ENCODE measurements at places on chromosomes 3 and 15.

- DNase-seq: no peak
Observed at GRCh38 chr15:72809329-72809728, 25.8 kb upstream of the ADPGK start.

GRCh38 chr3:25437953-25438352, 9.9 kb downstream of the RARB start:
- DNase-seq: no peak

- no peak for DNase-seq
Observed at GRCh38 chr3:104635872-104636580, 730.7 kb upstream of the ALCAM start.

GRCh38 chr15:91965501-91966193, 112.1 kb downstream of the SLCO3A1 start:
- DNase-seq: no peak

DNA sequence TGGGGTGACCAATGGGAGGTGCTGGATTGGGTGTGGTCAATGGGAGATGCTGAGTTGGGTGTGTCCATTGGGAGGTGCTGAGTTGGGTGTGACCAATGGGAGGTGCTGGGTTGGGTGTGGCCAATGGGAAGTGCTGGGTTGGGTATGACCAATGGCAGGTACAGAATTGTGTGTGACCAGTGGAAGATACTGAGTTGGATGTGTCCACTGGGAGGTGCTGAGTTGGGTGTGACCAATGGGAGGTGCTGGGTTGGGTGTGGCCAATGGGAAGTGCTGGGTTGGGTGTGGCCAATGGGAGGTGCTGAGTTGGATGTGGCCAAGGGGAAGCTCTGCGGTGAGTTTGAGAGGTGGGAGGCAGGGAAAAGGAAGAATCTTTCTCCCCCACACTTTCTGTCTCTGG, 250.0 kb upstream of the PROK2 start:
- no peak for DNase-seq

DNA sequence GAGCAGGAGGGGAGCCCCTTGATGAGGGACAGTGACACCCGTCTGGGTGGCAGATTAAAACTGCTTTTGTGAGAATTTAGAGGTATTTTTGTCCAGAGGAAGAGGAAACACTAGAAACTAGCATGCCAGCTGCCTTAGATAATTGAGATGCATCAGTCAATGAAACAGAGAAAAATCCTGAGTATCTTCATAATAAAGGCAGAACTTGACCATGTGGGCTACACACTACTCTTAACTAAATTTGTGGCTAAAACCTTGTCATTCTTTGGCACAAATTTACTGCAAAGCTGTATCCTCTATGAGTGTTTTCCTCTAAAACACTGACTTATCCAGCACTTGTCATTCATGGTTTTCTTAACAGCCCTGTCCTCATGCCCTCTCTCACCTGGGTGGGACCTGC, 259.7 kb upstream of the TPM1 start:
- DNase-seq: no peak

GRCh38 chr3:15539066-15539465, 17.6 kb upstream of the COLQ start:
- no peak for DNase-seq

- no peak for DNase-seq
Observed at GRCh38 chr3:124761250-124761796, 31.1 kb downstream of the UMPS start.

DNA sequence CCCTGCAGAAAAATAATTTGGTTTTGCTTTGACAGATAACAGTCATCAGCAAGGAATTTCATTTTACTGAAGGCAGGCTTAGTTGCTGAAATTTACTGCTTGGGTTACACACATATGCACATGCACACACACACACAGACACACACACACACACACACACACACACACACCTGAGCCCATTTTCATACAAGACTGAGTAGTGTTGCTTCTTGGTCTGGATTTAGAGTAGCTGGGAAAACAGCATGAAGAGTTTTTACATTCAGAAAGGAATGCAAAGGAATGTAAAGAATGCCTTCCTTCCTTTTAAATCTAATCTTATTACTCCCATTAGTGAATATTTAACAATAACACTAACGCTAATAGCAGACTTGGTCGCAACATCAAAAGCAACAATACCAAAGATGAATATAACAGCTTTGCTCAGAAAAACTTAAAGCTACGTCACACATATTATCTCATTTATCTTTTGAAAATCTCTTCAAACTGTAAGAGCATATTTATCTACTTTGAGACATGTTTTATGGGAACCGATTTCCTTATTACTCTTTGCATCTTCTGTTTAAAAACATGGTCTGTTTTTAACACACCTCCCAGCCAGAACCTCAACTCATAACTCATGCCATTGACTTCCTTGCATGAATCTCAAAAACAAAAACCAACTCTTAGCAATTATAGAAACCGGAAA, 32.5 kb downstream of the RFTN1 start:
- no peak for DNase-seq

DNA sequence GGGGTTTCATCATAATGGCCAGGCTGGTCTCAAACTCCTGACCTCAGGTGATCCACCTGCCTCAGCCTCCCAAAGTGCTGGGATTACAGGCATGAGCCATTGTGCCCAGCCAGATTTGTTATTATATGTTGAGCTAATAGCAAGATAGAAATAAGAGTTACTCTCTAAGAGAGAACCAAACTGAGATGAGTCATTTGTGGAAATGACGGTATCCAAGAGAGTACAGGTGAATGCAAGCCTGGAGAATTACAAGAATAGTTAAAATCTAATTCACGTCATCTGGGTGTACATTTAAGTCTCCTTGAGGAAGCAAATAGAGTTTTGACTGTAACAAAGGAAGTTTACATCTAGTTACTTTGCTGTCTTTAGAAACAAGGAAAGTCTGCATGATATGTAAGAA, 12.0 kb upstream of the CDIN1 start:
- DNase-seq: no peak

DNA sequence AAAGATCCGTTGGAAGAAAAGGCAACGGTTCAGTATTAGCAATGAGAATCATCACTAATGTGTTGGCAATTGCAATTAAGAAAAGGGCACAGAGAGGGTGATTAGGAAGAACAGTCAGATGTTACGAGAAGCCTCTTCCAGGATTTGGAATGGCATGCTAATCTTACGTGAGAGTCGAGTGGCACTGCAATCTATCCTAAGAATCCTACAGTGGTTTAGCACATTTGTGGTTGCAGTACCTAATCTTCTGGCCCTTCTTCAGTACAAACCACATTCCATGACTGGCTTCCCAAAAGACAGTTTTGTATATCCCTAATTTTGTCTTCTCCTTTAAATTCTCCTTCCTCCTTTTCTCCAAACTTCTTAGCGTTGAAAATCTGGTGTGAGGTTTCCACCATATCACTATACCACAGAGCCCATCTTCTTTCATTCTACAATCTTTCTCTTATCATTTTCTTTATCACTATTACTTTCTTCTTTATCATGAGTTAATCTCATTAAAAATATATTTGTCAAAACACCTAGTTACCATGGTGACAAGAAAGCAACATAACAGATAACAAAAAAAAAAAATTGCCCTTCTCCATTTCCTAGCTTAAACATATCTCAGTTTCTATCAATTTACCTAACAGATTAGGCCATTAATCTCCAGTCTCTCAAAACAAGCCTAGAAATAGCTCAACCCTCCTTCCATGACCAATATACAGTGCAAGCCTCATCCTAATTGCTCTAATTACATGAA, 60.1 kb downstream of the IGSF11 start:
- DNase-seq: no peak

DNA sequence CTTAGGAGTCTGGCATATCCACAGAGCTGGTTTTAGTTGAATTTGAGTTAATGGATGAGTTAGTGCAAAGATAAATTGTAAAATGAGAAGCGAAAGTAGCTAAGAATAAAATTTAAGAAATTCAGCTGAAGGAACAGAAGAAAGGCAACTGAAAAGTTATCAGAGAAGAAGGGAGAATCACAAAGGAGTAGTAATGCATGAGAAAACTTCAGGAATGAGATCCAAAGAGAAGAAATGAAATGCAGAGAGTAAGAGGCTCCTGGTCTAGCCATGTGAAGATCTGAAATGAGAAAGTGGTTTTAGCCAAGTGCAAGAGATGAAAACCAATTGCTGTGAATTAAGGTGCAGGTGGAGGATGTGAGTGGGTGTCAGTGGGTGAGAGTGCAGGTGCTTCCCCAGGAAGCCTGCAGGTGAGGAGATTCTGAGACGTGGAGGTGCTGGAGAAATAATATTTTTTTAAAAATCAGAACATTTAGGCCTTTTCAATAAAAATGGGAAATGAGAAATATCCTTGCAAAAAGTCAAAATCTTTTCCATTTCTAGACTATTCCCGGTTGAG, 18.5 kb downstream of the KBTBD8 start:
- no peak for DNase-seq

DNA sequence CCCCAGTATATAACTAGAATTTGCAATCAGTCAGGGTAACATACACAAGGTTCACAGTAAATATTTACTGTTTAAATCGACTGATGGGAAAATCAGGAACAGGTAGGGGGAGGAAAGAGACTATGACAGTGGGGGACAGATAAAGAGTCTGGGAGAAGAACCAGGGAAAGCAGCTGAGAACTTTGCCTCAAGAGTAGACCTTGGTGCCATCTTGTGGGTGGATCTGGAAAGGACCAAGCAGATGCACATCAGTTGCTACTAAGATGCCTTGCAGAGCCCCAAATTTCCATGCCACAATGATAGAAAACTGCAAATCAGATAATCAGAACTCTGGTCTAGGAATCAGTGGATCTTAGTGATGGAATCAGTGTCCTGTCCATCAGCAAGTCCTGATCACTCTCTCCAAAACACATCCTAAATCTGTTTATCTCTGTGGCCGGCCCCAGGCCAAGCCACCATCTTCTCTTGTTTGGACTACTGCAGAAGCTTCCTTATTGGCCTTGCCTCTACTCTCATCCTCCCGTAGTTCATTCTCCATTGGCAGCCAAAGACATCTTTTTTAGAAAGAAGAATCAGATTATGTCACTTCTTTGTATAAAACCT, 62.7 kb downstream of the PDE8A start:
- no peak for DNase-seq

GRCh38 chr15:60471314-60471713, 7.6 kb downstream of the ICE2 start:
- DNase-seq: no peak

DNA sequence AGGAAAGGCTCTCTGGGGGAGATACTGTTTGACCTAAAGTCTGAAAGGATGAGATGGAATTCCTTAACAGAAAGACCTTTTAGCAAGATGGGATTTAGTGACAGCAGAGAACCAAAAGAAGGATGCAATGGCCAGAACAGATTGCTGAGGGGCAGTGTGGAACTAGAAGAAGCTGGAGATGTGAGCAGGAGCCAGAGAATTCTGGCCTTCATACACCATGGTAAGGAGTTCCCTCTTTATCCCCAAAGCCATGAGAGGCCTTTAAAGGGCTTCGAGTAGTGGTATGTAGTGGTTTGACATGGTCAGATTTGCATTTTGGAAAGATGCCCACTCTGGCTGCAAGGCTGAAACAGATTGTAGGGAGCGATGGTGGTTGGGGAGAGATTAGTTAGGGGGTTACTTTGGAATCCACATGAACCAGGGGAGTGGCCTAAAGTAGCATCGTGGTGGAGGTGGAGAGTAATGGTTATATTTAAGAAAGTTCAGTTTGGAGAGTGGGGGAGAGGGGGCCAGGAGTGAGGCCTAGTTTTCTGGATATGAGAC, 34.0 kb upstream of the NPHP3 start:
- DNase-seq: no peak

DNA sequence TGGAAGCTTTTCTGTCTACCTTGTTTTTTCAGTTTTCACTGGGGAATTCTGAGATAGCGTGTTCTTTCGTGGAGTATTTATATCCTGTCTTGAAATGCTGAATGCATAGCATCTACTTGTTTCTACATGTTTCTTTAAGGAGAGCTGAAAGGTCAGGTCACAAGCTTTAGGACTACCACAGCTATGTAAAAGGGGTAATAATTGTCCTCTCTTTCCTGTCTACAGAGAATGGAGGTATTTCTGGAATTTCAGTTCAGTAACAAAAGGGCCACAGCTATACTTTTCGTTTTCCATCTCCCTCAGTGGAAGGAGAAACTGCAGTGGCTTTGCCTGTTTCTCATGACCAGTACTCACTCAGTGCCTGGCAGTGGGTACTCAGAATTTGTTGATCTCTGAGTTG, 4.7 kb downstream of the INAFM2 start:
- DNase-seq: no peak

DNA sequence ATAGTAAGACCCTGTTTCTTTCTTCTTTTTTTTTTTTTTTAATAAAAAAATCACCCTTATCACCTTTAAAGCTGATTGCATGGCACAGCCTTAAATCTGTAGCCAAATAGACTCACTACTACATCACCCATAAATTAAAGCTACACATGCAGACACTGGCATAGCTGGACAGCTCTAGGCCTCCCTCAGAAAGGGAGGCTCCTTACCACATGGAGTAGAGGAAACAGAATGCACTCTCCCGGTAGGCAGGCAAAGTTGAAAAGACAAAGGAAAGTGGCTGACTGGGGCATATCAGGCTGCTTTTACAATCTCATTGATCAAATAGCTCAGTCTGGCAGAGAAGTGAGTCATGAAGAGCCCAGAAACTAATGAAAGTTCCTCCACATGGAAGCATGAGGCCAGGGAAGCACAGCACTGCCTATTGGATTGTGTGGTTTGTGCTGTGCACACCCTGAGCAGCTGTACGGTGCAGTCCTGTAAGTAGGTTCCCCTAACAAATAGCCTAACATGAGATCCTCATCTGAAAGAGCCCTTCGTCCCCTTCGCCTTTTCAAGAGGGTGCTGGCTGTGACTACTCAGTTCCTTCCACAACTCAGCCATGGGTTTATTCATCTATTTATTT, 32.7 kb upstream of the FAM98B start:
- no peak for DNase-seq

DNA sequence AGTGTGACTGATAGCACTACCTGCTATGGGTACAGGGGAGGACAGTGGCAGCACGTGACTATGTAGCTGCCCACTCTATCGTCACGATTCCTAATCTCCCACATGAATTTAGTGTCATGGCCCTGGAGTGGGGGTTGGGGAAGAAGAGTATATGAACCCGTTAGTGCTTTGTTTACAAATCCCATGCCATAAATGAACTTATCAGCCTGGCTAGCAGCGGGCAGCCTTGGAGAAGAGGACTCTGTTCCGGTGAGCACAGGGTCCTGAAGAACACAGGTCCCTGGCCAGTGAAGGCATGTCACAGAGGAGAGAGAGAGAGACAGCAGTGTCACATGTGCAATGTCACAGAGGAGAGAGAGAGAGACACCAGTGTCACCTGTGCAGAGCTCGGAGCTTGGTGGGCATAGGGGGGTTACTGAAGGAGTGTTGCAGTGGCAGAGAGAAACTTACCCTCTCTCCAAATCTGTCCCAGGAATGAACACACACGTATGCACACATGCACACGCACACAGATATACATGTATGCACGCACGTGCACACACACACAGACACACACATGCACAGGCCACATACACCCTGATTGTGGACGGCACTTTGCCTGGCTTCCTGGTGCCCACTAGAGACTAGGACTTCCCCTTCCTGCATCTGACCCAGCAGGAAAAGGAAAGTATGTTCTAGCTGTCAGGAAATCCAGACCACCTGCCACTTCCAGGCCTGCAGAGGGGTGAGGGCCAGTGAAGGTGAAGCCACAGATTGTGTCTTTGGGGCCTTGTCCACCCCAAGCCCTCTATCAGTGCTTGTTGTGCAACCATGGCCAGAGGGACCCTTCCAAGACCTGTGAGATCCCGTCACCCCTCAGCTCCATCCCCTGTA, 26.3 kb downstream of the ITGA11 start:
- no peak for DNase-seq
